Fibroblast of lung (primary cell): ENCODE measurements at places on chromosomes 16 and 17. TPM values are rescaled to one million over a fixed set of nuclear protein-coding genes. Genes with fewer than 3 reads are reported as not detected.
A peak's percentile ranks its signal among the peaks of the same experiment; 100 is the strongest.

CCL4 gene
- polyA plus RNA-seq = not detected in 2 replicates

ATP2C2 gene
- polyA plus RNA-seq = not detected in 2 replicates

MSLN gene
- polyA plus RNA-seq = not detected in 2 replicates

AP2B1 gene
- polyA plus RNA-seq = 226 and 236 TPM in 2 replicates

SETD6 gene
- 6.3 and 7.2 TPM in 2 replicates for polyA plus RNA-seq

KCNAB3 gene
- polyA plus RNA-seq = 0.69 and 1.3 TPM in 2 replicates

DOC2A gene
- polyA plus RNA-seq = 0.03 TPM in 1 of 2 replicates, not detected in the other

NDRG4 gene
- polyA plus RNA-seq = 4.0 and 8.3 TPM in 2 replicates

FOXF1 gene
- polyA plus RNA-seq = 14.0 and 38.5 TPM in 2 replicates

LRRC37A gene
- 0.45 and 0.84 TPM in 2 replicates for polyA plus RNA-seq

KREMEN2 gene
- polyA plus RNA-seq = not detected in 2 replicates

TMC8 gene
- polyA plus RNA-seq = 0.02 TPM in 1 of 2 replicates, not detected in the other

AOC3 gene
- polyA plus RNA-seq = 0.23 and 3.5 TPM in 2 replicates

KRTAP1-3 gene
- polyA plus RNA-seq = not detected in 2 replicates

MT1H gene
- polyA plus RNA-seq = not detected in 2 replicates

GRCh38 chr16:27728691-27729090 lies 178.7 kb downstream of the KATNIP start:
- DNase-seq = no peak

DNA sequence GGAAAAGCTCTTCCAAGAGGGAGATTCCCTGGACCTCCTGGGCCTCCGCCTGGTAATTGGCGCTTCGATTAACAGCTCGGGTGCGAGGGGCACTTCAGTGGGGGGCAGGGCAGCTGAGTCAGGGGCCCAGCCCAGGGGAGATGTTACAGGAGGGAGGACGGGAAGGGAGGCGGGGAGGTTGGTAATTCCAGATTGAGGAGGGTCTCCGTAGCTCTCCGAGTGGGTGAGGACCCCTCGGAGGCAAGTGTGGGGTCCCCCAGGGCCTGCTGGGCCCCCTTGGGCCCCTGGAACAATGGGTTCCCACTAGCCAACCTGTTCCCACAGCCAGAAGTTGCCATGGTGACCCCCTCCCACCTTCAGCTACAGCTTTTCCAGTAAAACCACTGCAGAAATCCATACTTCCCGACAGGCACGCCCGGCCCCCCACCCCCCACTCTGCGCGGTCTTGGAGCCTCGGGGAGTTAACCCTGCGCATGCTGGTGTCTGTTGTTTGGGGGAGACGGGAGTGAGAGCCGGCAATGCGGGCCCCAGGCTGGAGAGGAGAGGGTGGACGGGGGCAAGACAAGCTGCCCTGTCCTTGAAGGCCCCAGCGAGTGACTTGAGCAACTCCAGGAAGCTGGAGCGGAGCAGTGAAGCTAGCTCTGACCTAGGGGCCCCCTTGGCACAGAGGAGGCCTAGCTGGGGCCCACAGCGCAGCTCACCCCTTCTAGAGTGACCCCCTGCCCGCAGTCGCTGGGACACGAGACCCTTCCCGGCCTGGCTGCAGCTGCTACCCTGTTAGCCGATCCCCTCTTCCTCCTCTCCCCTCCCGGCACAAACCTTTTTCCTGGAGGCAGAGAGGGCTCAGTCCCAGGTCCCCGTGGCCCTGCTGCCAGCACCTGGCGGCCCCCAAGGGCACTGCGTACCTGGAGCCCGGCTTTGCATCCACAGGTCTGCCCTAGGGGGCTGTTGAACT lies 37.8 kb downstream of the TMEM235 start:
- peak; percentile 56 for DNase-seq

- DNase-seq = no peak
Measured at GRCh38 chr17:76500074-76500746, 1.0 kb downstream of the RHBDF2 start.

DNA sequence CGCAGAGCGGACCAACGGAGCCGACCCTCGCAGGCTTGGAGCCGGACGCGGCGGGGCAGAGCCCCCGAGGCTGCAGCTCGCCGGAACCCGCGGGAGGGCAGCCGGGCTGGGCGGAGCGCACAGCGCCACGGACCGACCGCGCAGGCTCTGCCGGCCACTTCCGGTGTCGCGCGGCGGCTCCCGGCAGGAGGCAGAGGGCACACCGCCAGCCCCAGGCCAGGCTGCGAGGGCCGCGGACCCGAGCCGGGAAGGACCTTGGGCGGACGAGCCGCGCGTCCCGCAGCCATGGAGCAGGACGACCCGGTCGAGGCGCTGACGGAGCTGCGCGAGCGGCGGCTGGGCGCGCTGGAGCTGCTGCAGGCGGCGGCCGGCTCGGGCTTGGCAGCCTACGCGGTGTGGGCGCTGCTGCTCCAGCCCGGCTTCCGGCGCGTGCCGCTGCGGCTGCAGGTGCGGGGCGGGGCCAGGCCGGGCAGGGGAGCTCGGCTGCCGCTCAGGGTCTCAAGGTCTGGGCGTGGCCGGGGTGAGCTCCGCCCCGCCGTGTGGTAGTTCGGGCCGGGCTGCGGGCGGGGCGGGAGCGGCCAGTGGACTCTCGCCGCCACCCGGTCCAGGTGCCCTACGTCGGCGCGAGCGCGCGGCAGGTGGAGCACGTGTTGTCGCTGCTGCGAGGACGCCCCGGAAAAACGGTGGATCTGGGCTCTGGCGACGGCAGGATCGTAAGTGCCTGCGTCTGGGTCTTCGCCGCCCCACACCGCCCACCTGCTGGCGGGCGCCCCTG lies at the start of gene ANTKMT:
Gene ANTKMT (plus strand): TSS at position 157 of the 775 bp plus-strand sequence. CDS start 129 bp downstream, at position 286.
- peak; percentile 68 for DNase-seq

GRCh38 chr17:66480802-66481201 lies 178.4 kb downstream of the PRKCA start:
- DNase-seq = no peak

- no peak for DNase-seq
Measured at GRCh38 chr16:31196324-31197088, 6.1 kb downstream of the PYCARD start.

GRCh38 chr16:85894266-85894665 lies 4.7 kb upstream of the IRF8 start:
- no peak for DNase-seq

DNA sequence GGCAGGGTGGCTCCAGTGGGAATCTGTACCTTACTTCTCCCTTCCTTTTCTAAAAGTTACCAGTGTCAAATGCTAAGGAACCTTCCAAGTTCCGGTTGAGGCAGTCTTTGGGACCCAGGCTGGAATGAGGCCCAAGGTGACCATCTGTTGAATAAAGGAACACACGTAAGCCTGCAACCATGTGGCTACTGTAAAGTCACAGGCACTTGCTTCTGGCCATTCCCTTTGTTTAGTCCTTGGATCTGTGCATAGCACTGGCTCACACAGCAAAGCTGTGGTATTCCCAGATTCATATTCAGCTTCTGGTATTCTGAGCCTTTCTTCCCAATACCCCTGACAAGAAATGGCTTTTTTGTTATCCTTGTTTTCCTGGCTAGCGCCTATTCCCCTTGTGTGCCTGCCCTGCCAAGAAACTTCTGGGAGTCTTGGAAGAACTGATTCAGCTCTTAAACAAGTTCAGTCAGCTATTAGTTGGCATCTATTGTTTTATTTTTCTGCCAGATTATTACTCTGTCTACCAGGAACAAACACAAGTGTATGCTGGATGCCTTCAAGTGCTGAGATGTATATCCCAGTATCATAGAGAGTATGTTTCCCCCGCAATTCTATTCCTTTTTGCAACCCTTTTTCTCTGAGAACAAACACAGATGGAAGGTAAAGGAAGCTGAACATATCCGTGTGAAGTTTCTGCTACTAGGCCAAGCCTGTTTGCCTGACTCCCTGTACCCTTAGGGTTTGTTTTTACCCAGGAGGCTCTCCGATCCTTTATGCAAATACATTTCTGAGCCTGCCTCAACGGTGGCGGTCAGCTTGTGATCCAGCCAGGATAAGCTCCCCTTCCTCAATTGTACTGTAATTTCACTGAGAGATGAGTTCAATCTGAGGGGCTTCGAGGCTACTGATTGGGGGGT lies 13.2 kb downstream of the TMEM238L start:
- DNase-seq = no peak

GRCh38 chr16:21026846-21027245 lies 123.8 kb downstream of the DNAH3 start:
- no peak for DNase-seq

DNA sequence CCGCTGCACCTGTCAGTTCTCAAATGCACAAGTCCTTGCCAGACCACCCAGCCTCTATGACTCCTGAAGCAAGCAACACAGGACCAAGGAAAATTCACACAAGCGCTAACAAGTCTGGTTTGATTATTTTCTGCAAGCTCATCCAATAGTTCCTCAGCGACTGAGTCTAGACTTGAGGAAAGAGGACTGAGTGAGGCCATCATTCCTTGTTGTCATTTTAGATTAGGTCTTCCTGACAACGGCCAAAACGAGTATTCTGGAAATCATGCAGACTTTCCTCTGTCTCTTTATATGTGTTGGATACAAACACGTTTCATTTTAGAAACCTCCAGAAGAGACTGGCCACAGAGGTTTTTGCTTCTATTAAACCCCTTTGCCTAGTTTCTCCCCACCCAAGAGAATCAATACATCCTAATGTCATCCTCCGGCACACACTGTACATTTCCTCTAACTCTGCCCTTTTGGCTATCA lies 561 bp downstream of the CCDC47 start:
- peak; percentile 25 for DNase-seq

DNA sequence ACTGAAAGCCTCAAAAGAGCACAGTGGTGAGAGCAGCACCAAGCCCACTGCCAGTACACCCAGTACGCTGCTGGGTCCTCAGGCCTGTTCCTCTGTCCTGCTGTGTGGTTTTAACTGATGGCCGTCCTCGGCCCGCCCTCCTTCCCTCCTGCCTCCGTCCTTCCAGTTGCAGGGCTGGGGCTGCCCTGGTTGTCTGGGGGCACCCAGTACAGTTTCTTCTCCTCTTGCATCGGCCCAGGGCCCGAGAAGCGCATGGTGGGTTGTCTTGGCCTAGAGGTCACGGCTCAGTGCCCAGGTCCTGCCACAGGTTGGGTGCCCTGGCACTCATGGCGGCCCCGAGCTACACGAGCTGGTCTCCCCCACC lies 70.8 kb upstream of the KCTD5 start:
- DNase-seq = no peak

DNA sequence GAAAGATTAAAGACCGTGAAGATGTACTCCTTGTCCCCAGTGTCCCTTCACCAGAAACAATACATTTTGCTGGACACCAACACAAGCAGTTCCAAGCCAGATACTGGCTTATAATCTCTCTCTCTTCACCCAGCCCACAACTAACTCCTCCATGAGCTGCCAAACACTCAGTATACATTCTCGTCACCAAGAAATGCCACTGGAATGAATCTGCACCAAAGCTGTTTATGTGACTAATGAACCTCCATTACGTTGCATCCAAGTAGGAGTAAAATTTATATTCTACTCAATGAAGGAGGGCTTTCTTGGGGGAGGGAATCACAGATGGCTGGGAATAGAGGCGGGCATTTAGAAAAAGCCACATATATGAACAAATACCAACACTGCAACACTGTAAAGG lies 20.9 kb upstream of the SOX9 start:
- peak; percentile 33 for DNase-seq

DNA sequence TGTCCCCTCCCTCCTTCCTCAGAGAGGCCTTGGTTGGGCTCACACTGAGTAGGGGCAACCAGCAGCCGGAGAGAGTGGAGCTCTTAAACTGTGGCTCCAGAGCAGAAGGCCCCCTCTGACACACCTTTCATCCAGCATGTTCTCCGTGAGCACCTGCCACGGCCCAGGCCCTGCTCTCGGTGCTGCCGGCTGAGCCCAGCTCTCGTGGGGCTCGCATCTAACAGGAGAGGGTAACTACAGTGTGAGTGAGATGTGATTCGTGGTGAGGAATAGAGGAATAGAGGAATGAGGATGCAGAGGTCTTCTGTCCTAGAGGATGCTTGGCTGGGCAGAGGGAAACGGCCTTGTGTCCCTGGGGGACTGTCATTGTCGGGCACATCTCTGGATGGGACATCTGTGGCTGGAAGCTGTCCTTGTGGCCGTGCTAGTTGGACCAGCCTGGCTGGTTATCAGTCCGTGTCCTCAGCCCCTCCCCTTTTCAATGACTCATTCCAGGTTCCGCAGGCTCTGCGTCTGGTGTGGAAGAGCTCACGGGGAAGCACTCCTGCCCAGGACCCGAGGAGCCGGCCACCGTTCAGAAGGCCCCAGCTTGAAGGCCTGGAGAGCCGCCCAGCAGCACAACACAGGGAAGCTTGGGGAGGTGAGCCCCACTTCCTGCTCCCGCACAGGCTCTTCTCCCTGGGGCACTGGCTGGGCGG lies 11.9 kb upstream of the DNASE1 start:
- DNase-seq = peak; percentile 55

DNA sequence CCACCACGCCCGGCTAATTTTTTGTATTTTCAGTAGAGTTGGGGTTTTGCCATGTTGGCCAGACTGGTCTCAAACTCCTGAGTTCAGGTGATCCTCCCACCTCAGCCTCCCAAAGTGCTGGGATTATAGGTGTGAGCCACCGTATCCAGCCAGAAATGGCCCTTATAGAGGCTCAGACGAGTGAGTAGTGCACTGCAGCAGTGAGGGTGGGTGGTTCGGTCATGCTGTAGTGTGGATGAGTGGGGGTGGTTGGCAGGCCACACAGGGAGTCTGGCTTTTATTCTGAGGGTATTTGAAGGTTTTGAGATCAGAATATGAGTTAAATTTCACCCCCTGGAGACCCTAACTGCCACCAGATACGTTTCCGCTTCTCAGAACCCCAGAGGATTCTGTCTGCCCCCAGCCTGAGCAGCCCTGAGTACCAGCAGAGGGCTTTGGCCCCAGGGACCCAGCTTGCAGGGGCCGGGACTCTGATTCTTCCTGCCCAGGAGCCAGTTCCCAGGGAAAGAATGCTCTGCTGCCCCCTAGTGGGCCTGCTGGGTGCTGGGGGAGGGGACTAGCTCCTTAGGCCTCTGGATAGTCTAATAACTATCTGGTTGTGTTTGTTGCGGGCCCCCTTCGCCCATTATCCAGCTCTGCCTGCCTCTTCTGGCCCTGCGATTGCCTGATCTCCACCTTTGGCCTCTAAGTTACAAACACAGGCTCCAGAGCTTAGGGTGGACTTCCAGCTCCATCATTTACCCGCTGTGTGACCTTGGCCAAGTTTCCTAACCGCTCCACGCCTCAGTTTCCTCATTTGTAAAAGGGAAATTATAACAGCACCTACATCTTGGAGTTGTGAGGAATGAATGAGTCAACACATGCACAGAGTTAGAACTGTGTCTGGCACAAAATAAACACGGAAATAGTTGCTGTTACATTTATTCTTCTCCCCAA lies 2.0 kb downstream of the ZNF771 start:
- DNase-seq = peak; percentile 70

GRCh38 chr16:67430504-67430976 lies 381 bp upstream of the HSD11B2 start:
- no peak for DNase-seq

- peak; percentile 5 for DNase-seq
Measured at GRCh38 chr16:1458336-1458976, 14.1 kb upstream of the CCDC154 start.

- DNase-seq = peak; percentile 65
Measured at GRCh38 chr16:27779641-27780164, 229.8 kb downstream of the KATNIP start.

GRCh38 chr16:1330260-1330914 lies 3.1 kb upstream of the BAIAP3 start:
- DNase-seq = no peak

GRCh38 chr17:74858672-74859458 lies 820 bp downstream of the GRIN2C start:
- DNase-seq = no peak
